CD4-positive, alpha-beta T cell (primary cell): ENCODE measurements at places on chromosomes 2 and 18.

DNA sequence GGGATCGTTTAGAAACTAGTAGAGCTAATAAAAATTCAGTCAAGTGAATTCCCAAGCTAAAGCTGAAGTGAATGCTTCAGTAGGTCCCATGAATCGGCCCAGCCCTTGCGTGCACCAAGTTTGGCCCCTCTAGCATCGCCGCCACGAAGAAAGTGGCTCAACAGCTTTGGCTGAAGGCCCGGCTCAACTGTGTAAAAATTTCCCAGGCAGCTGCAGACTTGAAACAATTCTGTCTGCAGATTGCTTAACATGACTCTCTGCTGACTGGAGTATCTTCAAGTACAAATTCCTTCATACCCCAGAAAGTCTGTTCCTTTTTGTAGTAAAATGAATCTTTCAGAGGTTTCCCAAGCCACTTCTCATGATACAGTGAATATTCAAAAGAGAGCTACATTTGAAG is 32.7 kb downstream of the ALMS1 start:
- no peak overlapping the region for H3K27ac ChIP-seq
- no peaks in the 10 kb centered on the region for H3K4me1 ChIP-seq
- peaks cover 2% of the 10 kb centered on the region for H3K36me3 ChIP-seq

DNA sequence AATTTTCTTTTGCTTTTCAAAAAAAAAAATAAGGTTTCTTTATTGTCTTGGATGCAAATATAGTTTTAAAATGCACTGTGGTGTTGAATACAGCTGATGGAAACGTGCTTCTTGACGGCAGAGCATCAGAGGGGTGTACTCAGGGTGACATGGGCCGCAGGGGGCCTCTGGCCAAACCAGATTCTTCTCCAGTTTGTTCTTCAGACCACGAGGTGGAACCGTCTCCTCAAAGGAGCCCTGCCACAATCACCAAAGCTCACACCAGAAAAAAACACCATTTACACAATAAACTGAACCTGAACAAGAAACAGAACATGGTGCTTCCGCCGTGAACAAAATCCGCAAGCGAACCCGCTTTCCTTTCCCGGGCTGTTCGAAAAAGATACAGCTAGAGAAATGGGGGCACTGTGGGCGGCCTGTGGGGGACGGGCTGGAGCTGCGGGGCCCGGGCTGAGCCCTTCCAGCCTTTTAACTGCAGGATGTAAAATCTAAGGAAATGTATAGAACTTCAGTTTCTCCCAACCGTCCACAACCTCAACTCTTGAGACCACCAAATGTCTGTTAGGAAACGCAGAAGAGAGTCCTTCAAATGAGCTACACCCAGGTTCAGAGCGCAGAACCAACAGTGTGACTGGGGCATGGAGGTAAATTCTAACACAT is 34.5 kb downstream of the PSMG2 start:
- no peak overlapping the region for H3K27ac ChIP-seq
- H3K27me3 ChIP-seq = no peaks in the 10 kb centered on the region
- DNase-seq = no peak
- H3K4me3 ChIP-seq = no peak overlapping the region
- no peaks in the 10 kb centered on the region for H3K4me1 ChIP-seq

DNA sequence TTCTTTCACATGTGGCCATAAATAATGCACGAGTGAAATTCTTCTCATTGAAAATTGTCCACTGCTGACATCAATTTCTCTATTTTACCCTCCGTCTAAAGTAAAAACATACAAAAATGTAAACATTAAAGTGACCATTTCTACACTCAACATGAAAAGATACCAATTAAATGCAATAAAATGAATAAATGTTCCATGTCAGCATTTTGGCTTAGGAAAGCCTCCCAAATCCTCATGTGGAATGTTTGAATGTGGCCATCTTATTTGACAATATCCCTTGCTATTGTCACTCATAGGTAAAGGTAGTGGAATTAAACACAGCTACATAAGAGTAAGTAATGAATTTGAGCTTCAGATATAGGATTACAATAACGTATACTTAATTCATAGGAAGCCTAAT is 60.8 kb downstream of the ZNF521 start:
- H3K27ac ChIP-seq = no peak overlapping the region
- no peak overlapping the region for H3K4me3 ChIP-seq
- H3K36me3 ChIP-seq = no peaks in the 10 kb centered on the region
- H3K4me1 ChIP-seq = no peaks in the 10 kb centered on the region
- DNase-seq = no peak

DNA sequence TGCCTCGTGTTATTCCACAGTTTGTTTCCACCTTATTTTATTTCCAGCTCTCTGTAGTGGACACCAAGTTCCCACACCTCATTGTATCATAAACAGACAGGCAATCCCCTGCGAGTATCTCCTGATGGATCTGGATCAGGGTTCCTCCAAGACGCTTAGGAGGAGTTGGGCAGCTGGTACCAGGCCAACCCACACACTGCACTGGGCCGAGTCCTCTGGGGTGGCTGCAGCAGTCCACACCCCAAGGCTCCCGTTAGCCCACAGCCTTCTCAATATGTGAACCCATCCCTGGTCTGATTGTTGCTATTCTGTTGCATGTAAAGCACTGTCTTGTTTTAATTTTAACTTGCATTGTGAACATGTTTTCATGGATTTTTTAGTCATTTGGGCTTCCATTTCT is 178.8 kb upstream of the RAB6C start:
- H3K4me1 ChIP-seq = no peaks in the 10 kb centered on the region
- no peaks in the 10 kb centered on the region for H3K36me3 ChIP-seq
- H3K27ac ChIP-seq = no peak overlapping the region
